ENCODE measurements at places on chromosomes 1 and 21.

GRCh38 chr1:104120525-104120924 is 370.8 kb downstream of the AMY1C start:
- DNase-seq: no peak

GRCh38 chr1:119799599-119800177 is 11.6 kb downstream of the REG4 start:
- DNase-seq: no peak

DNA sequence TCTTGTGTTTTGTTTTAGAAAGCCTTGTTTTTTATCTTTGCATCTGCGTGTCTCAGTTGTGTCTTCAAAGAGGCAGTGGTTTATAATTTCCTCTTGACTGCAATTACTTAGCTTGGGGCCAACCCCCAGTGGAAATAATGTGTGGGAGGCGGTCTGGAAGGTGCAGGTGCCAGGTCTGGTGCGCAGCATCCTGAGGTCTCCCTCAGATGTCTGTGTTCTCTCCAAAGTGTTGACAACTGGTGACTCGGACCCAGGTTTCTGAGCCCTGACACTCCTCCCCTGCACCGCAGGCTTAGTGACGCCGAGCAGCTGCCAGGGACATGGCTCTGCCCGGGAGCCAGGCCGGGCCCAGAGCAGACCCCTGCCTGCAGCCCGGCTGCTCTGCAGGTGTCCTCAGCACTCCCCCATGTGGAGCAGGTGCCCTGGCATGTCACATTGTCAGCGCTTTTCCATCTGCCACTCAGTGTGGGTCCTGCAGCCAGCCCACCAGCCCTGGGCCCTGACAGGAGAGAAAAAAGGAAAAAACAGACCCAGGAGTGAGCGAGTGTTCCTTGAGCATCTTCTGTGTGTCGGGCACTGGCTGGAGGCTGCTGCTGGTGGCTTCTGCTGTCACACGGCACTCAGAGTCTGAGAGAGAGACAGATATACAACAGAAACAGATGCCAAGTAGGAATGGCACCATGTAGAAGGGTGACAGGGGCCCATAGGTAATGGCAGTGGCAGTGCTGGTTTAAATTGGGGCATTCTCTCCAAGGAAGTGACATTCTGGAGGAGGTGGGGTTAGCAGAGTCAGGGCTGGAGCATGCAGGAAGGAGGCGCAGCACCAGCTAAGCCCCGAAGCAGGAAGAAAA is 24.8 kb upstream of the SELENON start:
- no peak for DNase-seq

DNA sequence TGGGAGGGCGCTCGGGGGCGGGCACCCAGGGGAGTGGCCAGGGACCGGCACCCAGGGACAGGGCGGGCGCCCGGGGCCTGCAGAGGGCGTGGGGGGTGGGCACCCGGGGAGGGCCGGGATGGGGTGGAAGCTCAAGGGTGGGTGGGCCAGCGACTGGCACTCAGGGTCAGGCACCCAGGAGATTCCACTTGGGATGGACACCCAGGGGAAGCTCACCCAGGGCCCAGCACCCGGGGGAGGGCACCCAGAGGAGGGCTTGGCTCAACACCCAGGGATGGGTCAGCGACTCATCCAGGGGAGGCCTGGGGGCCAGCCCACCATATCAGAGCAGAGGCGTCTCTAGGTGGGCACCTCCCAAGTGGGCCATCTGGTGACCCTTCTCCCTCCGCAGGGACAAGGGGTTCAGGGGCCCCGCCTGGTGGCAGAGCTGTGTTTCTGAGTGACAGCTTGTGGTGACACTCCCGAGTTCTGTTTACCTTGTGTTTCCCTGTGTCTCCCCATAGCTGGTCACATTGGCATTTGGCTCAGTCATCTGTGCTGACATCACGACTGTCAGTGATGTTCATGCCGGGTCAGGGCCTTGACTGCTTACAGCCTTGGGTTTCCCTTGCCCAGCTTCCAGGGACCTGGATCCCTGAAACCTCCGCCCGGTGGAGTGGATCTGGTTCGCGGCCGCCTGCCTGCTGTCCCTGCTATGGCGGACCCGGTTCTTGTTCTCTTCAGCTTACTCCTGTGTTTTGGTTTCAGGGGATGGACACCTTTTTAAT is 749 bp downstream of the IBA57 start:
- peak; percentile 36 for DNase-seq

DNA sequence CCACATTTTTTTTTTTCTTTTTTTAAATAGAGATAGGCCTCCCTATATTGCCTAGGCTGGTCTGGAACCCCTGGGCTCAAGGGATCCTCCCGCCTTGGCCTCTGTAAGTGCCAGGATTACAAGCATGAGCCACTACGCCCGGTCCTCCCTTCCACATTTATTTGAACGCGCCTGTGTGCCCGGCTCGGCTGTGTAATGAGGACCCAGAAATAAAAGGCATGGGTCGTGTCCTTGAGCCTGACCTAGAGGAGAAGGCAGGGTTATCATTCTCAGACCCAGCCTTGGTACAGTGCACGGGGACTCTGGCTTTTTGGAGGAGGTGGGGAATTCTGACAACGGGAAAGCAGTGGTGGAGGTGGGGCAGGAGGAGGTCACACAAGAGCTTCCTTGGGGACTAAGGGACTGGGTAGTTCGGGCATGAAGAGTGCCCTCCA is 841 bp downstream of the CENPF start:
- no peak for DNase-seq

GRCh38 chr1:155890251-155890650 is 20.9 kb downstream of the RIT1 start:
- DNase-seq: no peak

DNA sequence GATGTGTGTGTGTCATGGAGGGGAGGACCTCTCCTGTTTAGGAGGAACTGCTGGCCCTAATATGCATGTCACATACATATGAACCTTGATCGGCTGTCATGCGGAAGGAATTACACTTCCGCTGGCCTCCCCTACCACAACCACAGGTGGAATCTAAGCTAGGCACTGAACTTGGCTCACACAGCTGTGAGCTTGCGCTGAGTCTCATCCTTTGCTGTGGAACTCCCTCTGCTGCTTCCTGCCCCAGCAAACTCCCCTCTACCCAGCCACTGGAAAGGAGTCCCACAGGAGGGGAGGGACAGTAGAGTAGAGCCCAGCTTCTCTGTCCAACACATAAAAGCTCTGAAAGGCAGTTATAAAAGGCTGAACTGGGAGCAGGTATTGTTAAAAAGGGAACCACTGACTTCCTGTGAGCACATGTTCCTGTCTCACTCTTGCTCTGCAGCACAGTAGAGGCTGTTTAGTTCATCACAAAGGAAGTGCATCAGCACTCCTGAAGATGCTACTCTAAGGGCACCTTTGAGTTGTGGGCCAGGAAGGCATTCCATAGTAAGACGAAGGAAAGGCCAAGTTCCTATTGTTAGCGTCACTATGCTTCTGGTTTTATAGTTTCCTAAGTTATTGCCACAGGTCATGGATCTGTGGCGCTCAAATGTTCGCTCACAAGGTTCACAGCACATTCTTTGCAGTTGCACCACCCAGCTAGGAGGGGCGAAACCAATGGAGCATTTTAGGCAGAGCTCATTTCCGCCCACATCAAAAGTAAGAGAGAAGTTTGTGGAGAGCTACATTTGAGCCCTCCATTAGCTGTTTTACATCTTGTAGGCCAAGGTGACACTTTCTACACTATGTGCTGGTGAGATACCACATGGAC is 17.7 kb upstream of the PTPRC start:
- no peak for DNase-seq

Measured in HS-5 (cell line).